Activated T-cell treated with anti-CD3 and anti-CD28 coated beads, Interleukin-2, amount 50 U/mL, for 4 hours (primary cell): ENCODE measurements at places on chromosomes 6 and 20. TPM values are rescaled to one million over a fixed set of nuclear protein-coding genes. Genes with fewer than 3 reads are reported as not detected.

DNA sequence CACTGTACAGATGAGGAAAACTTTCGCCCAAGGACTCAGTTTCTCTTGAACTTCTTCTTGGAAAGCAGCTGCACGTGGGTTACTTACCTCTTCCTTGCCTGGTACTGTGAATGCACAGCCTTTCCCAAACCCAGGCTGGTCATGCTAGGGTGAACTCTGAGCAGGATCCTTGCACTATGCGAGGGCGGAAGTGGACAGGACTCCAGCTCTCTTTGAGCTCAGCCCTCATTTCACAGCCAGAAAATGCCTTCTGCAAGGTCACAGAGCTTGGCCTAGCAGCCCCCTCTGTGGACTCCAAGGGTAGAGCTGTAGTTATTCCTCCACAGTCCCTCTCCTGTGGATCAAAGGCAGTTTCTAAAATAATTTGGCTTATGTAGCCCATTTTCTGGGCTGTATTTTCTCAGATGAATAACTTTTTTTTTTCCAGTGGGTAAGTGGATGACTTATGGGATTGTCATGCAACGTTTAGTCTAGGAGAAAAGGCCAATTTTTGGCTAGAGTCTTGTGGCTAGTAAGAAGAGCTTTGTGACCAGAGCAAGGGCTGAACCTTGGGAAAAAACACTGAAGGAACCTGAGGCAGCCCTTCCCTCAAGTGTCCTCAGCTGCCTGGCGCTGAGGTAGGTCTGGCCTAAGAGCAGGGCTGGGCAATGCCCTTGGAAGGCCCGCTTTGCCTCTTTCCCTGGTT lies 172.7 kb downstream of the SCP2D1 start:
- DNase-seq: no peak

DNA sequence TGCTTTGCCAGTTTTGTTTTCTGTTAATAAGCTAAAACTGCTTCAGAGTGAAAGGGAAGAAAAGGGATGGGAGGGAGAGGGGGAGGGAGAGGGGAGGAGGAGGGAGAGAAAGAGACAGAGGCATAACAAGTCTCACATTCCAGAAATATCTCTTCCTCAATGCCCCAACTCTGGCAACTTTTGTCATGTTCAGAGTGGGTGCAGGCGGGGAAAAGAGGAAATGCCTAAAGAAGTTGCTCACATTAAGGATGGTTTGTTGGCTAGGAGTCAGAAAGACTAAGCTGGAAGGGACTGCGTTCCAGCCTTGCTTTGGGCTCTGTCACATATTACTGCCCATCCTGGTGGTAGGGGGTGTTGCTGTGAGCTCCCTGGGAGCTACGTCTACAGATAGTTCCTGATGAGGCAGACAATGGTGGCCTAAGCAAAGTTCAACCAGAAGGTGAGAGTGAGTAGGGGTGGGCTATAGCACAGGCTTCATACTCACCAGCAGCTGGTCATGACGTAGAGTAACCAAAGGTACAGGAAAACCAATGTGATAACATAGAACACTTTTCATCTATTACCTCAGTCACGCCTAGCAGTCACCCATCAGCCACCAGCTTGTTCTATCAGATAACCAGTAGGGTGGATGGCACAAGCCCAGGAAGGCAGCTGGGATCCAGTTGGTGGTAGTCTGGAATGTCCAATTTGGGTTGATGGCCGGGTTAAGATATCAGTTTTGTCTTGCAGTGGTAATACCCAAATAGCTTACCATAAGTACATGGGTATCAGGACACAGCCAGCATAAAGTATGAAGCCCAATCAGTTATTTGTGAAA lies 2.1 kb downstream of the TSPYL4 start:
- no peak for DNase-seq

- no peak for DNase-seq
These were observed 48.7 kb downstream of the PDYN start for GRCh38 chr20:1945134-1945618.

DNA sequence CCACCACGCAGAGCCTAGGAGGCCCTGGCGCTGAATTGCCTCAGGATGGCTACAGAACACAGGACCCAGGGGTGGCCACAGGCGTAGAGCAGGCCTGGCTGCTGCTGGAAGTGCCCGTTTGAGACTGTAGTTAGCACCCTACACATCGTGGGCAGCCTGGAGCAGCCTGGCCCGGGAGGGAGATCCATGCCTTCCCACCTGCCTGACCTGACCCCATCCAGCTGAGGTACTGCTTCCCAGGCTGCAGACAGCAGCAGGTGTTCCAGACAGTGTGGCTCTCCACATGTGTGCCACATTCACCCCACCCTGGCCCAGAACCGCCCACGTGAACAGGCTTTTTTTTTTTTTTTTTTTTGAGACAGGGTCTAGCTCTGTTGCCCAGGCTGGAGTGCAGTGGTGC lies 20.9 kb upstream of the MAP1LC3A start:
- DNase-seq: no peak

DNA sequence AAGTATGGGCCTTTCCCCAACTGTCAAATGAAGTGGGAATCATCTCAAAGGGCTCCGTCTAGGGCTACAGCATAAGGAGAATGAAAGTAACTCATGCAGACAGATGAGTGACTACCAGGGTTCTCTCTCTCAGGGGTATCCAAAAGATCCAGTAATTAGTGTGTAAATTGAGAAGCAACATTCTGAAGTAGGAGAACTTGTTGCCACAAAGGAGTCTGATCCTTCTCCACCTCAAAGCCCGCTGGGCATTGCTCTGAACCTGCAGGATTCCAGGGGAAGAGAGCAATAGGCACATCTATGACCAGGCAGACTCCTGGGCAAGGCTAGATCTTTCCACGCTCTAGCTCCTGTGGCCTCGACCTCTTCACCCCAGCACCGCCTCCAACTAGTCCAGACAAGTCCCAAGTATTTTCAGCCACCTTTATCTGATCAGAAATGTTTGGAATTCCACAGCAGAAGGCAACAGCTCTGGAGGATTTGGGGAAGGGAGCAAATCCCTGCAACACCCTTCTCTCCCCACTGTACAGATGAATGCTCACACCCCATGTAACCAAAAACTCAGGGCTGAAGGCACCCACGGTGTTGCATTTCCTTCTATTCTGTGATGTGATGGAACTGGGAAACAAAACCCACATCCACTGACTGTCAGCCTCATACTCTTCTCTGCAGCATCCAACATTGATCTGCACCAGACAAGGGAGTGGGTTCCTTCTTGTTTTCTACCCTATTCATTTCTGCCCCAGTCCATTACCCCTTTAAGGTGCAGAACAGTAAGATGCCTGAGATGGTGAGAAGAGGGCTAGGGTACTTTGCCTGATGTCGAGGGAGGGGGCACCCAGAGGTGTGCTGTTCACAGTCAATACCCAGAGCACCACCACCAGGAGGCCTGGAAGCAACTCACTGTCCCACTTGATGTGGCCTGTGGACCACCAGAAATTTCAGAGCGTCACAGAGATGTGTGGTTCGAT lies 41.0 kb downstream of the COX4I2 start:
- no peak for DNase-seq

- no peak for DNase-seq
These were observed 404.7 kb downstream of the TAF4 start for GRCh38 chr20:61661025-61661424.

GRCh38 chr6:167429353-167429752 lies 104.5 kb downstream of the TTLL2 start:
- no peak for DNase-seq

DNA sequence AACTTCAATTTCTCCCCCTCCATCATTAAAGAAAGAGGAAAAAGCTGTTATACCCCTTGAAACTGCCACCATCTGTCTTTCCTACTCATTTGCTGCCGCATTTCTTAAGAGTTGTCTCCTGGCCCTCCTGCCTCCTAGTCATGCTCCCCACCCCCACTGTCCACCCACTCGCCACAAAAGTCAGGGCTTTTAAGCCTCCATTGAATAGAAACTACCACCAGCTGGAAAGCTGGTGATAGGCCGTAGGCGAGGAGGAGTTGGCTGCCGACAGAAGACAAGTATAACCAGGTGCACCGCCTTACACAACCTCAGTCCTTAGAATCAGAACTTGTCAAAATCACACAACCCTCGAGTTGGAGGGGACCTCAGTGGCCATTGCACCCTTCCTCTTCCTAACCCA lies 67.6 kb downstream of the B3GAT2 start:
- no peak for DNase-seq

GRCh38 chr20:3712279-3712873 lies at the start of gene SIGLEC1:
Gene SIGLEC1, minus strand, starts transcription at chr20:3712600. Its CDS starts 5,472 bp downstream, at chr20:3707128.
- no peak for DNase-seq

GRCh38 chr6:66993272-66993671 lies 1286.2 kb upstream of the EYS start:
- DNase-seq: no peak

- DNase-seq: no peak
These were observed 855.8 kb upstream of the CITED2 start for GRCh38 chr6:140230282-140230681.

The HUS1B gene
- total RNA-seq: 2.2 TPM

The RIPOR3 gene
- 0.71 TPM for total RNA-seq

The RIPPLY2 gene
- total RNA-seq: not detected

The PTK6 gene
- total RNA-seq: 0.16 TPM

The FAM83B gene
- total RNA-seq: not detected

The BHLHE23 gene
- total RNA-seq: not detected

The RIMS1 gene
- total RNA-seq: not detected

The MICB gene
- 11.3 TPM for total RNA-seq

The KCNK16 gene
- total RNA-seq: not detected
